ENCODE measurements at places on chromosomes 13 and 19.

GRCh38 chr13:27279506-27279905 lies 8.9 kb downstream of the RASL11A start:
- no peak for DNase-seq

DNA sequence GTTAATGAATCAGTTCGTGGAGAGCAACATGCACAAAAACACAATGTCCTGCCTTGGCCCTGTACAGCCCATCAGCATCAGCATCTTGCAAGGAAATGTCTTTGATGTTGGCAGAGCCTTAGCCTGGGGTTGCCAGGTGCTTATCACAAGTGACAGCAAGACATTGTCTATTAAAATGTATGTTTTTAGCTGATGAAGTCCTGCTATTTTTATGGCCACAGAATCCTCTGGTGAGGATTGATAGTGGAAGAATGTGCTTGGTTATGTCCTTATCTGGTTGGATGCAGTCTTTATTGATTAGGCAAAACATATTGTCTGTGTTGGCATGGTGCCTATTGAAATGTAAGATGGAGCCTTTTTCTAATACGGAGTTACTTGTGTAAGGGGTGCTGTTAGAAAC lies 1427.0 kb upstream of the MIR17HG start:
- no peak for DNase-seq

GRCh38 chr13:111663953-111664421 lies 343.5 kb downstream of the TEX29 start:
- DNase-seq, result no peak

- DNase-seq, result peak; percentile 47
Measured at GRCh38 chr19:38831142-38831605, 420 bp downstream of the ECH1 start.

GRCh38 chr13:80649274-80649673 lies 308.3 kb upstream of the SPRY2 start:
- no peak for DNase-seq

DNA sequence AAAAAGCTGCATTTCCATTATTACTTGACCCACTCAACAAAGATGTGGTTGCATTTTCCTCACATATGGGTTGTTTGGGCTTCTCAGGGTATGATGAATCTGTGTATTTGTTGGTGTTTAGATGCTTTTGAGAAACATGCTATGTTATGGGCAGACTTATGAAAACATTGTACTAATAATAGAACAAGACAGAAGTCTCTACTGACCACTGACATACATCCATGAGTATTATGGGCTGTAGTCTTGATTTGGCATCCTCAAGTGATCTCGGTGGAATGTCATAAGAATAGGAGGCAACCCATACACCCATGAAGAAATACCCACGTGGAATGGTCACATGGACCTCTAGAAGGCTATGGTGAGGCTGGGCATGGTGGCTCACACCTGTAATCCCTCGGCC lies 36.3 kb upstream of the ABCC4 start:
- no peak for DNase-seq

GRCh38 chr13:75986818-75987217 lies 350.7 kb downstream of the LMO7 start:
- DNase-seq, result no peak

DNA sequence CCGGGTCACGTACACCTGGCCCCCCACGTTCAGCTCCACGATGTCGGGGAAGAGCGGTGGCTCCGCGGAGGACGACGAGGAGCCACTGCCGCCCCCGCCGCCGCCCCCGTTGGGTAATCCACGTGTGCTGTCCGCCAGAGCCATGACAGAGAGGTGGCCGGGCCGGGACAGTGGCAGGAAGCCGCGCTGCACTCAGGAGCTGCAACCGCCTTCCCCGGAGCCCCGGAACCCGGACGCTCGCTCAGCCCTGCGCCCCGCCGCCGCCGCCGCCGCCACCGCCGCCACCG lies 257 bp downstream of the KCTD12 start:
- no peak for DNase-seq

DNA sequence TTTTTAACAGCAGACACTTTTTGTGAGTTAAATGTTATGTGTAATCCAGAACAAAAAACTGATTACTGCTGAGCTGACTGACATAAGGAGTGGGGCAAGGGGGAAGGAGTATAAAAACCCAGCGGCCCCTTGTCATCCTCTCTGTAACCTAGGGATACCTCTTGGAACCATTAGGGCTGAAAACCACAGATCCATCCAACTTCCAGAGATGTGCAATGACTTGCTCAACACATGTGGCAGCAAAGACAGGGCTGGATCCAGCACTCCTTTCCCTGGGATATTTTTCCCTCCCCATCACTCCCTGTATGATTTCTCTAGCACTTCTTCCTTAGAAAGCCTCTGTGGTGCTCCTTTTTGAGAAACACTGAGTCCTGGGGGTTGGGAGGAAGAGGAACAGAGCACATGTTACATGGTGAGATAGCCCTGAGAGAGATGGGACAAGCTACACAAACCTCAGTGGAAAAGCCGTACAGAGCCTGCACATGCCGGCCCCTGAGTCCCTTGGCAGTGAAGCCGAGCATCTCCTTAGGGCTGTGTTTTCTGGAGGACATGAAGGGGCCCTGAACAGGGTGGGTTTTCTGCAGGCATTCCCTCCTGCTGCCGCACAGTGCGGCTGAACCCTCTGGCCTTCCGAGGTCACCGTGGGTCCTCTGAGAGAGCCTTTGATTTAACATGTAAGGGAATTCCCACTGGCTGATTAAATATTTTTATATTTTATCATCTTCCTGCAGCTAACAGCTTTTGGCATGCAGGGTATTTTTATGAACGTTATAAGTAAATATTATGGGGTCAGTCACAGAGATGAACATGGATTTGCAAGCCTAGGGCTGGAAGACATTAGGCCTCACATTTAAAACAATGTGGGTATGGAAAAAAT lies 219.9 kb downstream of the COG6 start:
- no peak for DNase-seq

DNA sequence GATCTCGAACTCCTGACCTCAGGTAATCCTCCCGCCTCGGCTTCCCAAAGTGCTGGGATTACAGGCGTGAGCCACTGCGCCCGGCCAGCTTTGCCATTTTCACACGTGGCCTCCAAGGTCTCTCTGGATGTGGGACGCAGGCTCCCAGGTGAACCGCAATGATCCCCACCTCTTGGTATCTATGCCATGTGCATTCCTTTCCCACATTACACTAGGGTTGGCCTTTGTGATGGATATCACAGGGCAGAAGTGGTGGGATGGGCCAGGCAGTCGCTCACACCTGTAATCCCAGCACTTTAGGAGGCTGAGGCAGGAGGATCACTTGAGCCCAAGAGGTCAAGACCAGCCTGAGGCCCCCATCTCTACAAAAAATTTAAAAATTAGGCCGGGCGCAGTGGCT lies 22.4 kb downstream of the FGF21 start:
- no peak for DNase-seq

DNA sequence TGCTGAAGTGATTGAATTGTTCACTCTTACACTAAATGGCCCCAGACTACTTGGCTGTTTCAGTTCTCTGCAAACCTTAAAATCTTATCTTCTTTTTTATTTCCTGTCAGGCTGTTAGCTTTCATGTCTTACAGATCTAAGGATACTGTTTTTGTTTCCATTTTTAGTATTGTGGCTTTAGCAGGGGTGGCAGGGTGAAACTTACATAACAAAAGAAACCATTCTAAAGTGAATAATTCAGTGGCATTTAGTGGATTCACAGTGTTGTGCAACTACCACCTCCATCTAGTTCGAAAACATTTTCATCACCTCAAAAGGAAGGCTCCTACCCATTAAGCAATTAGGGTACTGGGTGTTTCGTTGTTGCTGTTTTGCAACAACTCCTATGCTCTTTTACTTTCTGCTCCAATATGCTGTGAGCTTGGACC lies 19.8 kb downstream of the TMEM272 start:
- DNase-seq, result no peak

GRCh38 chr19:40314656-40315055 lies 29.5 kb upstream of the AKT2 start:
- DNase-seq, result no peak

DNA sequence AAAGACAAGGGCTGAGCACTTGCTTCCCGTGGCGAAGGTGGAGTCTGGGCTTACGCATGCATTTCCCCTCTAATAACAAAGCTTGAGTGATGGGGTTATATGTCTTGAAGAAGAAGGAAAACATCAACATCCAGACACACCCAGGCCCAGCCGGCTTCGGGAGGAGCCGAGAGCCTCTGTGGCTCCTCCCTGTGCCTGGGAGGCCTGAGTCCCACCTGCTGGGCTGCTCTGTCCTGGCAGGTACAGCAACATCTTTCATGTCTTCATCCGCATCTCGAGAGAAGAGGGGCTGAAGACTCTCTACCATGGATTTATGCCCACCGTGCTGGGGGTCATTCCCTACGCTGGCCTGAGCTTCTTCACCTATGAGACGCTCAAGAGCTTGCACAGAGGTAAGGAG lies 30.6 kb downstream of the TMEM161A start:
- no peak for DNase-seq

DNA sequence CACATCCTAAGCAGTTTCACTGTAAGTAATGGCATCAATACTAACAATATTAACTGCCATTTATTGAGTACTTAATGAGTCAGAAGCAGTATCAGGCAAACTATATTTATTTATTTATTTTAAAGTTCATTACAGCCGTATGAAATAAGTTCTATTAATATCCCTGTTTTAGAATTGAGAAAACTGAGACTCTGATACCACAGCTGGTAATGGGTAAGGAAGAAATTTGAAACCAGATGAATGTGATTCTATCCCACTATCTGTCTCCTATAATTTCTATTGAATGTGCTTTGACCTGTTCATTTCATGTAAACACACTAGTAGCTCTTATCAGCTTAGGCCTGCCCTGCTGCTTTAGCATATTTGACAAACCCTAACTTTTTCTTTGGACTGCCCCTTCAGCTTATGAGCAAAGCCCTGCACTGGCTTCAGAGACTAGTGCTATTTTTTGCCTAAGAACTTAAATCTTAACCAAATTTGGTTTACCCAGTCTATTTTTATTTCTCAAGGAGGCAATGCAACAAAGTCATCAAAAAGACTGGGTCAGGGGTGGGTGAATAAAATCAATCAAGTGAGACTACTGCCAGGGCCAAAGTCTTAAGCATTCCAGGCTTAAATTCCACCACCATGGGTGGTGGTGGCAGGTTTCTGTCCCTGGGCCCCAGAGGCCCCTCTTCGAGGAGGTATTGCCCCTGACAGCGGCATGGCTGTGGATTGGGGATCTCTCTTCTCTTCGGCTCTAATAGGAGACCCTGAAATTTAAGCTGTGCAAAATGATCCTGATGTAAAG lies 143.4 kb downstream of the DLEU7 start:
- DNase-seq, result no peak

GRCh38 chr19:51713319-51714285 lies 10.2 kb downstream of the HAS1 start:
- no peak for DNase-seq

- DNase-seq, result no peak
Measured at GRCh38 chr13:95121516-95121915, 179.7 kb downstream of the ABCC4 start.

GRCh38 chr13:99563404-99563803 lies 62.1 kb downstream of the TM9SF2 start:
- DNase-seq, result no peak

DNA sequence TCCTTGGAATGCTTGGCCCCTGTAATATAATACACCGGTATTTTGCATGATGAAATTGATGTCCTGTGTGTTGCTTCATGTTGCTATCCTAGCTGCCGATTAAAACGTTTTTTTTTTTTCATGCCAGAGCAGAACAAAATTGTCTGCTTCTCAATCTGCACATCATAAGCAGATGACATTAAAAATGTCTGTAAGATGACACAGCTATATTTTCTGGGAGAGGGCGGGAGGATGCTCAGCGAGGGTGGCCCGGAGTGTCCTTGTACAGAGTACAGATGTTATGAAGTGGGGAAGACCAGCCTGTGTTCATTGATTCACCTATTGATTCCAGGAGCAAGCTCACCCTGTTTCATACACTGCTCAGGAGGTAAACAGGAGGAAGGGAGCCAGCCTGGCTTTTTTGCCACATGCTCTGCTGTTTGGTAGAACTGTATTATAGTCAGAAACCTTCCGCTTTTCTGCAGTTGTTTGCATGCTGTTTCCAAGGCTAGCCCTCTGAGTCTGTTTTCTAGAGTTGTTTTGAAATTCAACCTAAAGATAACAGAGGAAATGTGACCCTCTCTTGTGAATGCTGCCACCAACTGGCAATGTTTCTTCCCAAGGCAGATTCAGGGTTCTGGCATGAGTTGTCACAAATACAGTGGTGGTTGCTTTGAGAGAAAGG lies 4.7 kb upstream of the IRS2 start:
- no peak for DNase-seq

Measured in right renal pelvis (tissue), 4 donors.